ENCODE measurements at places on chromosomes 1 and 21. TPM values are rescaled to one million over a fixed set of nuclear protein-coding genes. Genes with fewer than 3 reads are reported as not detected.

Gene ABL2
- 19.1 TPM for total RNA-seq

Gene IL20
- not detected for total RNA-seq

GRCh38 chr1:235329139-235329902, 951 bp downstream of the GGPS1 start:
- DNase-seq = no peak

- no peak for DNase-seq
Observed at GRCh38 chr1:205879974-205880373, 30.0 kb upstream of the PM20D1 start.

Measured in omental fat pad (tissue), 4 donors.